Inflammatory macrophage (primary cell): ENCODE measurements at places on chromosomes 12 and 14.

GRCh38 chr12:106332536-106332935, 25.0 kb upstream of the POLR3B start:
- no peak for DNase-seq

DNA sequence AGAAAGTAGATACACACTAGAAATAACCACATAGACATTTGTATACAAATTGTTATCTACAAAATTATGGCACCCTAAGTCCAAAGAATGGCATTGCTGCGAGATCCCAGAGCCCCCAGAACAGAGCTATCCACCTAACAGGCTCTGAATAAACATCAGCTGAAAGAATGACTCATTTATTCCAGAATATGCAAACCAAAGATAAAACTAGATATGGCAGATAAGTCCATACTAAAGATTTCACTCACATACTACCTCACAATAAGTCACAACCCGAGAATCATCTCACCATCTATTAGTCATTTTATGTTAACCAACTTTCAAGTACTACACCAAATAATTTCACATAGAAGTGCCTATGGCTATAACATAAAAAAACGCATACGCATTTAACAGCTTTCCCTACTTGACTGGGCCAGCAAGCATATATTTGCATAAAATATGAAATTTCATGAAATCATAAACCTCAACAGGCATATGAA, 5.6 kb downstream of the CNIH1 start:
- no peak for DNase-seq

DNA sequence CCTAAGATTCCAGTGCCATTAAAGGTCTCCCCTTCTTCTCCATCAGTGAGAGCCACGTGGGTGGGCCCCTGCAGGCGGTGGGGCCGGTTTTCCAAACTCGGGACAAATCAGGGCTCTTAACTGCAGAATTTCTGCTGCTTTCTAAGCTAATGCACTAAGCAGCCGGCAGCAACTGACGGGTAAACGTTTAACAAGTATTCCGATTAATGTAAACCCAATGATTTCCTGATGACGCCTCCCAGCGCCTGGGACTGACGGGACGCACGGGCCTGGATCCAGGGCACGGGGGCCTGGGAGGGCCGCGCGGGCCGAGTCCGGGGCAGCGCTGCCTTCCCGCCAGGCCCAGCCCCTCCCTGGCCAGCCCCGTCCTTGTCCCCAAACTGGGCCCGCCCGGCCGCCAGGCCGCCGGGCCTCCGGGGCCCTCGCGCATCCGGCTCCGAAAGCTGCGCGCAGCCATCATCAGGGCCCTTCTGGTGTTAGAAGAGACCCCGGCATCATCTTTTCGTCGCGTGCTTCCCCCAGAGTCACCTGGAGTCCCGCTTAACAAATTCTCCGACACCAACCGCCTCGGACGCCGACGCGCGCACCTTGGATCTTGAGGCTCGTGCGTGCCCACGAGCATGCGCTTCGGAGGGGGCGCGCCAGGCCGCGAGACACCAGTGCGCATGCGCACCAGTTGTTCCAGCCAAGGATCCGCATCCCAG, at the start of gene MLH3:
TSS of gene MLH3 (minus strand) at position 616 of the 704 bp plus-strand sequence. CDS start 1,812 bp downstream, outside the sequence.
- DNase-seq: peak; percentile 86

- peak; percentile 44 for DNase-seq
These were observed 25.0 kb downstream of the A2ML1 start for GRCh38 chr12:8847435-8847834.

DNA sequence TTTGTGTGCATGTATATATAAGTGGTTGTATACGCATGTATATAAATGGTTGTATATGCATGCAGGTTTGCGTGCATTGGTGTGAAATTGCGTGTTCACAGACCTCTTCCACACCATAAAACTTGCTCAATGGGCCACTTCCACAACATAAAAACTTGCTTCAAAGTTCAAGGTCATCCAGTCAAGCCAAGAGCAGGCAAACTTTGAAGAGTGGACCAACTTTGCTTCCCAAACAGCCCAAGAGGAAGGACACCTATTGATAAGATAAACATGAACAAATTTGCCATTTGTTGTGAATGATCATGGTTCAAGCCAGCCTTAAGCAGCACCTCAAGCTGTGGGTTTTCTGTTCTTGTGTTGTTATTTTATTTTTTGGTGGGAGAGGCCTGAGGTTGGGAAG, 25.2 kb upstream of the PPP1CC start:
- DNase-seq: no peak

DNA sequence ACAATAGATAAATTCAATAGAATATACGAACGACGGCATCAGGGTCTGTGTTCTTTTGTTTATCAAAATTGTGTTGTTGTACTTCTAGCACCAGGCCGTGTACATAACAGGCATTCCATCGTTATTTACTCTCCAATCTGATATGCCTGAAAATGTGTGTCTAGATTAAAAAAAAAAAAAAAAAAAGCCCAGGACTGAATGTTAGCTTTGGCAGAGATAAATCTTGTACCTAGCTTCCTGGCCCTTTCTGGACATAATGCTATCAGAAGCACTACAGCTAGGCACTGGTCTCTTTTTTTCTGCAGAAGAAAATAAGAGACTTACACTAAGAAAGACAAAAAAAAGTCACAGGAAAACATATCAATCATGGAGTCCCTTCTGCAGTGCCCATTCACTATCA, 37.0 kb downstream of the CDKL1 start:
- DNase-seq: no peak

DNA sequence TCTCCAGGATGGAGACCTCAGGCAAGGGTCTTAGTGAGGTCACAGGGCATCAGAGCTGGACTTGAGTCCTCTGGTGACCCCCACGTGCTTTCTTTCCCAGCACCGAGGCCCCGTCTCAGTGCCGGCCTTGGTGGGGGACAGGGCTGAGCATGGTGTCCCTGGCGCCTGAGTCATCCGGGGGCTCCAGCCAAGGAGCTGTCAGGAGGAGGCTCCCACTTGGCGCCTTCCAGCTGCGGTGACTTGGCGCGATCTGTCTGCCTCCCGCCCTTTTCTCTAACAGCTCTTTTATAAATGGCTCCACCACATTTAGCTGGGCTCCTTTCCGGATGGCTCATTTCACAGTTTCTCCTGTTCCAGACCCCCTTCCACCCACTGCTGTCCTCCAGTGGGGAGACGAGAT, 60.4 kb downstream of the PRMT8 start:
- no peak for DNase-seq

DNA sequence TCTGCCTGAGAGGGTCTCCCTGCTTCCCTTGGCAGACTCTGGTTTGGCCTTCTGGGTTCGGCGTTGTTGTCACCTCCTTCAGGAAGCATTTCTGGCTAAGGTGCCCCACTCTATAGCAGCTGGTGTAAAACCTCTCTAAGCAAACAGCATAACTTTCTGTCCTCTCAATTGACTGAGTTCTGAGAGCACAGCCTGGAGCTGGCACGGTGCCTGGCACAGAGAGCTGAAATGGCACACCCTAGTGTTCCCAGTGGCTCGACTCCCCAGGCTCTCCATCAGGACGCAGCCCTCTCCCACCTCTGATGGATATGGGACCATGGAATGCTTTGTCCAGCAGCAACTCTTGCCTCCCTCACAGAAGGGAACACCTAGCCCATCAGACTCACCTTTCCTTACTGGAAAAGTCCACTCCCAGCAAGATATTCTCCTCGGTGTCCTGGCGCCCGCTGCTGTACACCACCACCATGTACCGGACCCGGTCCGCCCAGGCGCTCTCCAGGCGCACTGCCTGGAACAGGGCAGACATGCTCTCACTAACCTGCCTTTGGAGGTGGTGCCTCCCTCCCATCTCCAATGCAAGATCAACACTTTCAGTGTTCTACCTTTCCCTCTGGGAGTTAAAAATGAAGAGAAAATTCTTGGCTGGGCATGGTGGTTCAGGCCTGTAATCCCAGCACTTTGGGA, 40.6 kb downstream of the SSH1 start:
- DNase-seq: no peak

DNA sequence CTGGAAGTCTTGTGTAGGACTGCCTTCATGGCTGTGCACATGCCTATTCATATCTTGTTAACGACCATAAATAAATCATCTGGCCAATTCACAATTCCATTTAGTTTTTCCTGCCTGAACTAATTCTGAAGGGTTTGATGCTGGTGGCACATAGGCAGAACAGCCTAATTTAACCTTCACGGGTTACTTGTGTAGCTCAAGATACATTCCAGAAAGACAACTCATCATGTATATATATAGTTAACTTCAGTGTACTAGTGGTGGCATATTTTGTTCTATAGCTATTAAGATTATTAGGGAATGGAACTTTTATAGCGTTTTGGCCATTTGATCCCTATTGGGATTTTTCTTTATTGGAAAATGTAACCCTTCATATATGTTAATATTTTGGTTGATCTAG, 31.4 kb downstream of the CFAP54 start:
- no peak for DNase-seq

GRCh38 chr12:66438601-66439000, 136.3 kb downstream of the HELB start:
- DNase-seq: no peak

- DNase-seq: no peak
These were observed 102.6 kb upstream of the LMNTD1 start for GRCh38 chr12:25655702-25656101.

DNA sequence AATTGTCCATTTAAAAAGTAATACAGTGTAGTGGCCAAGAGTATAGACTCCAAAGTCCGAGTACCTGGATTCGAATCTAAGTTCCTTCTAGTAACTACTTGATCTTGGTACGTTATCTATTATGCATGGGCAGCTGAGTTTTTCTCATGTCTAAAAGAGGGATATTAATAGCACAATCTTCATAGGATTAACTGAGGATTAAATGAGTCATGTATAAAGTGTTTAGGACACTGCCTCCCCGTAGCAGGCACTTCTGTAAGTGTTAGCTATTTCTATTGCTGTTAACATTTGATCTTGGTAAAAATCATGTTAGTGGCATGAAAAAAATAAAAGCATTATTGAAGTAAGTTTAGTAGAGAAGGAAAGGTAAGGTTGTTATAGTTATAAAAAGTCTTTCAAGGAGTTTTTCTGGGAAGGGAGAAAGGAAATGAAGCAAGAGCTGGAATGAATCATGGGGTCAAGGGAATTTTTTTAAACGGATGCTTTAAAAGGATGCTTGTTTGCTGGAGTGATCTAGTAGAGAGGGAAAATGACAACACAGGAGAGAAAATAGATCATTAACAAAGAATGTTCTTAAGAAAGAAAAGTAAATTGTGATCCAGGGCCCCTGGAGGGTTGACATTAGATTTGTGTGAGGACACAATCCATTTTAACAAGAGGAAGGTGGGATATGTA, 502.2 kb upstream of the USP15 start:
- DNase-seq: no peak

DNA sequence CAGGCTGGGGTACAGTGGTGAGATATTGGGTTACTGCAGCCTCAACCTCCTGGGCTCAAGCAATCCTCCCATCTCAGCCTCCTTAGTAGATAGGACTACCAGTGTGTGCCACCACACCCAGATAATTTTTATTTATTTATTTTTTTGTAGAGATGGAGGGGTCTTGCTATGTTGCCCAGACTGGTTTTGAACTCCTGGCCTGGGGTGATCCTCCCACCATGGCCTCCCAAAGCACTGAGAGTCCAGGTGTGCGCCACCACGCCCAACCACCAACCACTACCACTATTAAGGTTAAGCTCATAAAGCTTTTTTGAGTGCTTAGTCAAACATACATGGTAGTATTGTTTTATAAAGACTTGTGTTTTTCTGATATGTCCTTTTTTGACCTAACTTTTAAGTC, 3.9 kb downstream of the RIOX1 start:
- DNase-seq: no peak

- DNase-seq: no peak
These were observed 66.2 kb downstream of the NOC4L start for GRCh38 chr12:132210223-132211055.

- no peak for DNase-seq
These were observed 27.1 kb upstream of the RNU6-8 start for GRCh38 chr14:32230181-32230580.

DNA sequence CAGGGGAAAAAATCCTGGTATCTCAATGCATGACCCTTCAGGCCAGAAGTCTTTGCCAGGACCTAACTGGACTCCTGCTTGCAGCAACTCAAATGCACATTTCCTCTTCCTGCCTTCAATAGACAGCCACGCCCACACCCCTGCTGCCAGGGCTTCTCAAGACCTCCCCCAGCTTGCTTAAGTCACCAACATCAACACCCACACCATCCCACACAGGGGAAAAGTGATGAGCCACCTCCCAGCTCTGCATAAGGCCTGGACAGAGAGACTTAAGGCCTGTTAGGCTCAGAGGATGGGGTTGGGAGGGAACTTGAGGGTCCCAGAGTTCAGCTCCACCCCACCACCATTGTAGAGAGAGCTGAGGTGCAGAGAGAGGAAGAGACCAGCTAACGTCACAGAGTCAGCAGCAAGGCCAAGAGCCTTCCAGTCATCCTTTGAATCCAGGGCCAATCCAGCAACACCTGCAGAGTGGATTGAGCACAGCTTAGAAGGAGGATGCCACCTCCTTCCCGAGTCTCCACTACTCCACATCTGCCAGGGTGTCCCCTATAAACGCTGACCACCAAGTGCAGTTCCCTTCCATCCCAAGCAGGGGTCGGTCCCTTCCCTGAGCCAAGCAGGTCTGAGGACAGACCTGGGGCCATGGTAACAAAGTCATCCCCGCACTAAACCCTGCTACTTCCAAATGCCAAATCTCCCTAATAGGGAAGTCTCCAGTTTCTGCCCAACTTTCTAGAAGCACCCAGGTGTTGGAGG, 50.0 kb downstream of the KDM2B start:
- peak; percentile 90 for DNase-seq

GRCh38 chr14:96221841-96222240, 17.2 kb downstream of the BDKRB2 start:
- DNase-seq: no peak

- DNase-seq: no peak
These were observed 29.4 kb upstream of the ESRRB start for GRCh38 chr14:76346391-76347160.

DNA sequence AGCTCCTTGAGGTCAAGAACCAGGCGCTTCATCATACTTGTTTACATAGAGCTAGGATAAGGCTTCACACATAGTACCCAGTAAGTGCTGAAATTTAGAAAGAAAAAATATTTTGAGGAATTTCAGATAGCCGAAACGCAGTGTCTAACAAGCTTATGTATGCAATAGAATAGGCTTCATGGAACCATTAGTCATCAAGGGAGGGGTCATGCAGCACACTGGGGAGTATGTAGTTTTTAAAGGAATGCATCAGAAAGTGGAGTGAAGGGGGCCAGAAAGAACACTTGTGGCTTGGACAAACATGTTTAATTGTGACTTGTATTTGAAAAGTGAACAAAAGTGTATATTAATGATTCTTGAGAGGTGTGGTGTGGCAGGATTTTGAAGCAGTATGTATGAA, 38.1 kb downstream of the DBX2 start:
- no peak for DNase-seq

DNA sequence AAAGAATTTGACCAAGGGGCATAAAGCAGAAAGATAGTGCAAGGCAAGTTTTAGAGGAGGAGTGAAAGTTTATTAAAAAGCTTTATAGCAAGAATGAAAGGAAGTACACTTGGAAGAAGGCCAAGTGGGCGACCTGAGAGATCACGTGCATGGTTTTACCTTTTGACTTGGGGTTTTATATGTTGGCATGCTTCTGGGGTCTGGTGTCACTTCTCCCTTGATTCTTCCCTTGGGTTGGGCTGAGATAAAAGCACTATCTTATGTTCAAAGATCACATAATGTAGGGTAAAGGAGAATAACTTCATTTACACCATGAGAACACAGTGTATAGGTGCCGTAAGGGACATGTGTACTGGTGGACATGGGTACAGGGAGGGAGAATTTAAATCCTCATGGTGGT, 17.7 kb upstream of the TMEM30B start:
- no peak for DNase-seq
